ENCODE measurements at places on chromosomes 1 and 21.

GRCh38 chr1:226125097-226125630 lies 61.4 kb downstream of the ACBD3 start:
- DNase-seq, result peak; percentile 80

DNA sequence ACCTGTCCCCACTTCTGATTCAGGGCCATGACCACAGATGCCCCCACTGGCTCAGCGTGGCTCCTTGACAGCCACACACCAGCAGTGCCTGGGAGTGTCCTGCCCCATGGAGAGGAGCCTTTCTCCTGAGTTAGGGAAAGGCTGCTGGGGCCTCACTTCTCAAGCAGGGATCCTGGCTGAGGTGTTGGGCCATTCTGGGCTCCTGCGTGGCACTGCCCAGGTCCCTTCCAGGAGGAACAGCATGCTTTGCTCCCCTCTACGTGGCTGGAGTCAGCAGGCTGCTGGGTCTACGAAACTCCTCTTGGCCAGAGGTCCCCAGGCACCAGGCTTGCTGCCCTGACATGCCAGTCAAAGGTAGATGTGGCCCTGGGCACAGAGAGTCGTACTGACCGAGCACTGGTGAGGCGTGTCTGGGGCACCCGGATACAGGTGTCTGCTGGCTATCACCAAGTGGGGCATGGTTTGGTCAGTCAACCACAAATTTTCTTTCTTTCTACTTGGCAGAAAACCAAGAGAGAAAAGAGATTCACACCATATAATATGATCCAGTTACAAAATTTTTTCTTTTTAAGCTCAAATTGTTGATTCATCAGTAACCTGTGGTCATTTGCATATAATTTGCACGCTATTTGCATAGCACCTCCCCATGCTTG lies 4.1 kb downstream of the ADORA1 start:
- DNase-seq, result no peak

GRCh38 chr1:209444961-209445360 lies 138.6 kb upstream of the CAMK1G start:
- DNase-seq, result no peak

GRCh38 chr1:26780344-26780957 lies 7.3 kb upstream of the PIGV start:
- no peak for DNase-seq

DNA sequence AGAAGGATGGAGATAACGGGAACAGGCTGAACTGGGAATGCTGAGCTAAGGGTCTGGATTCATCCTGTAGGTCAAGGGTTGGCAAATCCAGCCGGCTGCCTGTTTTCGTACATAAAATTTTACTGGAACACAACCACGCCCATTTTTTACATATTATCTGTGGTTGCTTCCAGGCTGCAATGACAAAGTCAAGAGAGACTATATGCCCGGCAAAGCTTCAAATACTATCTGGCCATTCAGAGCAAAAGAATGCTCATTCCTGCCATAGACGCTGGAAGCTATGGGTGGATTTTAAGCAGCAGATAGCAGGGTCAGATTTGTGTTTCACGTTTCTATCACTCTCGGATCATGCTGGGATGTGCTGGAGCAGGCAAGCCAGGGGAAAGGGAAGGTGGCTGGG lies 137.9 kb upstream of the EDN2 start:
- no peak for DNase-seq

GRCh38 chr1:224851210-224851847 lies 78.1 kb upstream of the DNAH14 start:
- peak; percentile 26 for DNase-seq

DNA sequence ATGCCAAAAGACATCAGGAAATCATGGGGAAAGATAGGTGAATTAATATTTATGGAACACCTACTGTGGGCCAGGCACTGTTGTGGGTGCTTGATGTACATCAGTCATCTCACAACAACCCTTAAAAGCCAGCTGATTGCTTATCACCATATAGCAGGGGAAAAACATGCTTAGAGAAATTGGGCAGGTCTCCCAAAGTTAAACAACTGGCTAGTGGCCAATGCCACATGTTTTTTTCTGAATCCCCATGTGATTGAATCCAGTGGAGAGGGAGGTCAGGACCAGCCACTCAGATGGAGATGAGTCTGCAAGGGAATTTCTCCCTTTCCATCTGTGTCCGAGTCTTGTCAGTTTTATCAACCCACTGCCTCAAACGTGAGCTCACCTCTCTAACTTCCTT lies 33.5 kb downstream of the UTP25 start:
- DNase-seq, result no peak

DNA sequence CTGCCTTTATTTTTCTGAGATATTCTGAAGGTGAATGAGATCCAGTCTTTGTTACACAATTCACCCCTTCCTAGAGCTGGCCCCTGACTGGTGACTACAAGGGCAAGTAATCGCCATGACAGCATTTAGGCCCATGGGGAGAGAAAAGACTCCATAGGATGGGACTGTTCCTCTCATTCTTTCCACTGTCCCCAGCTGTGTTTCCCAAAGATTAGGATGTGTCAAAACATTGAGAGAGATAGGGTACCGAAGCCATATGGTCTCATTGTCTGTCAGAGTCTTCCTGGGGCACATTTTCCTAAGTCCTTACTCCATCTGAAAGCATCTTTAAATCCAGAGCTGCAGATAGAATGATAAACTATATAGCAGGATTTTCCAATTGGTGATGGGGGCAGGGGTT lies 423.5 kb downstream of the OMA1 start:
- DNase-seq, result no peak

DNA sequence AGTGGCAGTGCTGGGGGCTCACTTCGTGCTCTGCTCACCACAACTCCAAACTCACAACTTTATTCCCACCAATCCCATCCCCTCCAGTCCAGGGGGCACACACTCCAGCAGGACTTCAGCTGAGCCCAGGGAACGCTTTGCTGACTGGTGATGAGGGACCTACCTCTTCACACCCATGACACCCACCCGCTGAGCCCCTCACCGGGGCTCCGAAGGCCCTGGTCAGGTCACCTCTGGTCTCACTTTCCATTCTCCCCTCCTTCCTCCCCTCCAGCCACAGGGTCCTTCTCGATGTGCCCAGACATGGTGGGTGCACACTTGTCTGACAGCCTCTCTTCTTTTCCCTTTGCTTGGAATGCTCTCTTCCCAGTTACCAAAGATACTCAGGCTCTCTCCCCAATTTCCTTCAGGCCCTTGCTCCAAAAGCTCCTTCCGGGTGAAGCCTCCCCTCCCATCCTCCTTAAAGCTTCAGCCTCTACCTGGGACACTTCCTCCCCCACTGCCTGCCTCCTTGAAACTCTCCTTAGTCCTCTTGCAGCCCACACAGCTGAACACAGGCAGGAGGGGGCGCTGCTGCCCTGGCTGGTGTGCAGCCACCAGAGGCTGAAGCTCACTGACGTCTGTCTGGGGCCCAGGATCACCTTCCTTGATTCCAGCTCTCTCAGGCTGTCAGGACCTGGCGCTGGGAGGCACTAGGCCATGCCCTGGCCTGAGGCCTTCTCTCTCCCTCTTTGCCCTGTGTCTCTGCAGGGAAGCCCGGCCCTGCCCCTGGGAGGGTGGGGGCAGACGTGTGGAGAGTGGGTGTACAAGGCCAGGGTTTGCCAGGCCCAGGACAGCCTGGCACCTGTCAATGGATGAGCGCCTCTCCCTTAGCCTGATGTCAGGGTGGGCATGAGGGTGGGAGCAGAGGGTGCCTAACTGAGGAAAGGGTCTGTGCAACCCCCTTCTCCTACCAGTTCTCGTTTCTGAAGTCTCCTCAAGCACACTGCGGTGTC lies 1.6 kb downstream of the KCNE1 start:
- DNase-seq, result no peak

DNA sequence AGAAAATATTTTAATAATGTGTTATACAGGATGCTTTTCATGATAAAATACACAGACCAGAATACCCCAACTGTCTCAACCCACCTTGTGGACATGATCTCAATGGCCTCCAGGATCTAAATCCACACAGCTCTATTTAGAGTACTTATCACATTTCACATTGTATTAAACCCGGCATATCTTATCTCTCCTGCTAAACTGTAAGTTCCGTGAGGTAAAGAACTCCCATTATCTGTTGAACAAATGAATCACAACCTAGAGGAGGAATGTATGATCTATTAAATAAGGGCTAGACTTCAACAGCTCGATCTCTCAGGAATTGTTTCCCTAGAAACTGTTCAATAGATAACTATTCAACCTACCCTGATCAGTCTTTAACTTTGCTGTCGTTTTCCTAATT lies 6.9 kb downstream of the ETV3 start:
- no peak for DNase-seq

- no peak for DNase-seq
These were observed 8.1 kb upstream of the SRM start for GRCh38 chr1:11067716-11068599.

- no peak for DNase-seq
These were observed 69.4 kb downstream of the TCP10L start for GRCh38 chr21:32515874-32516273.

- no peak for DNase-seq
These were observed 1232.0 kb downstream of the KCNT2 start for GRCh38 chr1:195376190-195376589.

- DNase-seq, result no peak
These were observed 134.2 kb downstream of the TLR5 start for GRCh38 chr1:223008808-223009207.

- no peak for DNase-seq
These were observed 73.8 kb upstream of the MORC3 start for GRCh38 chr21:36246080-36246631.

- DNase-seq, result no peak
These were observed 6.8 kb upstream of the TADA1 start for GRCh38 chr1:166882893-166883292.

DNA sequence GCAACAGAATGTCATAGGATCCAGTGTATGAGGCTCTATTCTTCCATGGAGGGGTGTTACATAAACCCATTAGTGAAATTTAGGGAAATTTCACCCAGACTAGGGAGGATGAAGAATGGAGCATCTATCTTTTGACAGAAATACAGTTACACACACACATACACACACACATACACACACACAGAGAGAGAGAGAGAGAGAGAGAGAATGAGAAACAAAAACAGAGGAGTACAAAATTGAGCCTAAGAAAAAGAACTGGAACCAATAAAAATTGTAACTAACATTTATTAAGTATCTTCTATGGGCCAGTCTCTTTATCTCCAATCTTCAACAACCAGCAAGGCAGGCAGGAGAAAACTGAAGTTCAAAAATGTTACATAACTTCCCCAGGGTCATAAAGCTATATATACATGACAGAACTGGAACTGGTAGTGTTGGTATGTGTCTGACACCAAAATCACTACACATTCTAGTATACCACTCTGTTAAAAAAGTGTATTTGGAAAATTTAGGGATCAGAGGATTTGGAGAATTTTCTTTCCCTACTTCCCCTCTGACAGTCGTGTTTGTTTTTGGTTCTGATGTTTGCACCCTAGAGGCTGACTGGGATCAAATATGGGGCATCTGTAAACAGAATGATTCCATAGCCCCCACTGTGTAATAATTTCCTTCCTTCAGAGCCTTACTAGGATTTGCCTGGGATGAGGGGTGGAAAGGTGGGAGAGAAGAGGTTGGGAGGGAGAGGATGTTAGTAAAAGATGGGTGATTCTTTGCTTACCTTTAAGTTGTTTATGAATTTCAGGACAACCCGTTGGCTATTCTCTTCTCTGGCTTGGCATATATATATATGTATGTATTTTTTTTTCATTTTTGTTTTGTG lies 1.0 kb upstream of the ZFYVE9 start:
- no peak for DNase-seq

DNA sequence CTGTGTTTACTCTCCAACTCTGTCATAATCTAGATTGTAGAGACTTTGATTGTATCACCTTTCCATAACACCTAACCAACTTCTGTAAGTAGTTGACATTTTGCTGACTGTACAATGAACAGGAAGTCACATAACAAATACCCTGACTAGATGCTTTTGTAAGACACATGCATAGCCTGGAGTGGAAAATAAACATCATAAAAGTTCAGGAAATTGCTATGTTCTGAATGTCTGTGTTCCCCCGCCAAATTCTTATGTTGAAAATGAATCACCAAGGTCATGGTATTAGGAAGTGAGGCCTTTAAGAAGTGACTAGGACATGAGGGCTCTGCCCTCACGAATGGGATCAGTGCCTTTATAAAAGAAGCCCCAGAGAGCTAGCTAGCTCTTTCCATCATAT lies 40.4 kb upstream of the ZSWIM5 start:
- no peak for DNase-seq

DNA sequence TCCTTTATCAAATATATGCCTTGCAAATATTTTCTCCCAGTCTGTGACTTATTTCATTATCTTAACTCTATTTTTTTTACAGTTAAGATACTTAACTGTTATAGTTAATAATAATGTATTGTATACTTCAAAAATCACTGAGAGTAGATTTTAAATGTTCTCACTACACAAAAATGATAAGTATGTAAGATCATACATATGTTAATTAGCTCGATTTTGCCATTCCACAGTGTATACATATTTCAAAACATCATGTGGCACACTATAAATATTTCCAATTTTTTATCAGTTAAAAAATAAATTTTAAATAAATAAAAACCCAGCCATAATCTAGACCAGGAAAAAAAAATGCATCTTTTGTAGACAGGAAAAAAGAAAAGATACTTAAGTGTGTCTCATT lies 27.2 kb downstream of the CTTNBP2NL start:
- DNase-seq, result no peak

DNA sequence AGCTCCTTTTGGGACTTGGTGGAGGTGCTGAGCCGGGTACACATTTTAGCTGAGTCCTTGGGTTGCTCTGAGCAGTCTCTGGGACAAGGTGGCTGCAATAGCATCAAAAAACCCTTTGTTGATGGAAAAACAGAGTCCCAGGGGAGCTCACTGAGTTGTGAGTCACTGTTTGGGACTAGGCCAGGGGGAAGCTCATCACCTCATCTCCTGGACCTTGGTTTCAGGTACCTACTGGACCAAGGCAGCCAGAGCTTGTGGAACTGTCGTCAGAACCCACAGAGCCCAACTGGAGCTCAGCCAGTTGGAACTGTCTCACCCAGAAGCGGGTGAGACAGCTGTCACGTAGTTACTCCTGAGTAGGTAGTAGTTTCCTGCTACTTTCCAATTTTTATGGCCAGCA lies 146.7 kb downstream of the HLX start:
- DNase-seq, result no peak

DNA sequence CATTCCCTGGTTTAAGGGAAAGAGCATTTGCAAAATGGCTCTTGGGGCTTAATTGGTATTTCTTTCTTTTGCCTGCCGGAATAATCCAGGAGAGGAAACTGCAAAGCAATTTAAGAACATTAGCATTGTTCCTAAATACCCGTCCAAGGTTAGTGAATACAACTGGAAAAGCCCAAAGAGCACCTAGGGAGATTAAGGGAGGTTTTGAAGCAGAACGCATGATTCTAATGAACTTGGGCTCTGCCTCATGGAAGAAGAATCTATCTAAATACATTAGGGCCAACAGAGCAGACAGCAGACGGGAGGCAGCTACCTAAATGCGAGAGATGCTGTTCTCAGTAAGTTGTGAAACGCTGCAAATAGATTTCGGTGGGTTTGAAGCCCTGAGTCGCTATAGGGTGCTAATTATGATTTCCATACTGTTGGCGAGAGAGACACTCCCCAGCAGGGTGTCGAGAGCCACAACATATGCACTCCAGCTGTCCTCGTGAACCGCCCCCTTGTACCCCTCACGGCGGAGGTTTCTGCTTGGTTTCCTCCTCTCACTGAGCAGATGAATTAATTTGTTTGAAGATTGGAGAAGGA lies 326.7 kb upstream of the CAMK1G start:
- DNase-seq, result no peak

GRCh38 chr1:41591891-41592290 lies 107.4 kb upstream of the EDN2 start:
- DNase-seq, result no peak
